ENCODE measurements at places on chromosomes 2 and 18.
A peak's percentile ranks its signal among the peaks of the same experiment; 100 is the strongest.

GRCh38 chr2:1854729-1855547 is 110.6 kb upstream of the PXDN start:
- peak; percentile 59 for DNase-seq

DNA sequence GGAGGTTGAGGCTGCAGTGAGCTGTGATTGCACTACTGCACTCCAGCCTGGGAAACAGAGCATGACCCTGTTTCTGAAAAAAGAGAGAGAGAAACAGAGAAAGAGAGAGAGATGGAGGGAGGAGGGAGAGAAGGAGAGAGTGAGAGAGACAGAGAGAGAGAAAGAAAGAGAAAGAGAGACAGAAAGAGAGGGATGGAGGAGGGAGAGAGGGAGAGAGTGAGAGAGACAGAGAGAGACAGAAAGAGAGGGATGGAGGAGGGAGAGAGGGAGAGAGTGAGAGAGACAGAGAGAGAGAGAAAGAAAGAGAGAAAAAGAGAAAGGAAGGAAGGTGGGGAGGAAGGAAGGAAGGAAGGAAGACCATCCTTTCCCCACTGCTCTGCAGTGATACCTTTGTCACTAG is 48.1 kb upstream of the ACKR3 start:
- no peak for DNase-seq

GRCh38 chr2:163778045-163778781 is 42.4 kb upstream of the FIGN start:
- DNase-seq, result no peak

- DNase-seq, result no peak
Measured at GRCh38 chr2:43612944-43613343, 17.1 kb upstream of the THADA start.

GRCh38 chr2:232363784-232364615 is 14.6 kb upstream of the ALPP start:
- DNase-seq, result no peak

DNA sequence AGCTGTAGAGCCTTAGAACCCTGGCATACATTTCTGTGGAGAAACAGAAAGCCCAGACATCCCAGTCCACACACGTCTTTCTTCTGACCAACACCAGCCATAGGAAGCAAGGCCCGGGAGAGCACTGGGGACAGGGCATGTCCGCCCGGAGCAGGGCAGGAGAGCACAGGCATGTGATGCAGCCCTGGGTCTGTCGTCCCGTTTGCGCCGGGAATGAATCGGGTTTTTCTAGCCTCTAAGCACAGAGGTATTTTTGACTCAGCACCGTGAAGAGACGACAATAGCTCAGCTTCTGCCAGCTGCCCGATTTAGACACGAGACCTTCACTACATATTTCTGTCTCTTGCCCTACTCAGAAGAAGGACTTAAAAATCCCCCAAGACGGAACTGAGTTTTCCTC is 7.3 kb upstream of the AMMECR1L start:
- DNase-seq, result no peak

GRCh38 chr2:41941831-41942230 is 106.0 kb upstream of the PKDCC start:
- no peak for DNase-seq

DNA sequence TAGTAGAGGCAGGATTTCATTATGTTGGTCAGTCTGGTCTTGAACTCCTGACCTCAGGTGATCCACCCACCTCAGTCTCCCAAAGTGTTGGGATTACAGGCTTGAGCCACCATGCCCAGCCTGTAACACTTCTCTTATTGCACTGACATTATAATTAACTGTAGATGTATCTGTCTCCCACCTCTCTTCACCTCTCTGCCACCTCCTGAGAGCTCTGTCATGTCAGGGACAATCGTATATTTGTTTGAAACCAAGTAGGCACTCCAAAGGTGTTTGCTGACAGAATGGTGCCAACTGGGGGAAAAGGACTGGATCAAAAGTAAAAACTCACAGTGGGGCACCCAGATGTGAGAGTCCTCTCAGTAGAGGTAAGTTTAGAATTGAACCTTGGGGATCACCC is 17.3 kb upstream of the ME2 start:
- DNase-seq, result no peak

GRCh38 chr18:47274961-47275360 is 23.5 kb upstream of the SKOR2 start:
- DNase-seq, result peak; percentile 52

- DNase-seq, result no peak
Measured at GRCh38 chr18:63832470-63832869, 55.0 kb upstream of the SERPINB2 start.

DNA sequence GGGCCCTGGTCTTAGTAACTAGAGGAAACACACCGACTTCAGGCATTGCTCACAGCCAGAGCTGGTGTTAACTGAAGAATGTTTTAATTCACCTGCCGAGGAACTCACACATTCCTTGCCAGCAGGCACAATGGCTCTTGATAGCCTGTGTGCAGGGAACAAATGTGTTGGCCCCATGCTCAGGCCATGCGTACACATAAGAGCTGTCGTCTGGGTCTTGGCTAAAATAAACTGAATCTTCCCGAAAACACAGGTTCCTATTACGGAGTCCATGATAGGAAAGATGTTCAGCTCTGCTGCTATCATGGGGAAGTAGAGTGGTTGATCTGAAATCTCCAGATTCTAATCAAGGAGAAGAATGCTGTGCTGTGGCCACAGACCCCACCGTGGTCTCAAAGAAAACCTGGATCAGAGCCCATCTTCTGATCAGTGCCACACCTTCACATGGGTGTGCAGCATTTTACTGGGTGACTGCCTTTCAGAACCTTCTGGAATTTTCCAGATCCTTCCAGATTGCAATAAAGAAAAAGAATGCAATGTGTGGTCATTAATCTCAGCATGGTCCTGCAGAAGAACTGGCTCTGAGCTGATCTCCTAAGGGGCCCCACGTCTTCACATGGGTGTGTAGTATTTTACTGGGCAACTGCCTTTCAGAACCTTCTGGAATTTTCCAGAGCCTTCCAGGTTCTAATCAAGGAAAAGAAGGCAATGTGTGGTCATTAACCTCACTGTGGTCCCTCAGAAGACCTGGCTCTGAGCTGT is 17.2 kb downstream of the MBP start:
- DNase-seq, result no peak

DNA sequence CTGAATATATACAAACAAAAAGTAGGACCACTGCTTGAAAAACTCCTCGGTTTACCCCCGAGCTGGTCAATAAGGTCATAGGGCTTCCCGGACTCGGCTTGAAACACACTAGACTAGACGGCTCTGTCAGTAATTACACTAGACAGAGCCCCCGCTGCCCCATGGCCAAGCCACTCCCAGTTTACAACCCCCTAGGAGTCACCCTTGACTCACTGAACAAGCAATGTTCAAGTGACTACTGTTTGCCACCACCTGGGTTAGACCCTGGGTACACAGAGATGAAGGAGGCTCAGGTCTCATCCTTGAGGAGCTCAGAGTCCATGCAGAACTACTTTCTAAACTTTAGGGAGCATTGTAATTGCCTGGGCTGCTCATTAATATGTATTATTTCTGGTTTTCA is 13.7 kb upstream of the PRELID3A start:
- DNase-seq, result no peak

DNA sequence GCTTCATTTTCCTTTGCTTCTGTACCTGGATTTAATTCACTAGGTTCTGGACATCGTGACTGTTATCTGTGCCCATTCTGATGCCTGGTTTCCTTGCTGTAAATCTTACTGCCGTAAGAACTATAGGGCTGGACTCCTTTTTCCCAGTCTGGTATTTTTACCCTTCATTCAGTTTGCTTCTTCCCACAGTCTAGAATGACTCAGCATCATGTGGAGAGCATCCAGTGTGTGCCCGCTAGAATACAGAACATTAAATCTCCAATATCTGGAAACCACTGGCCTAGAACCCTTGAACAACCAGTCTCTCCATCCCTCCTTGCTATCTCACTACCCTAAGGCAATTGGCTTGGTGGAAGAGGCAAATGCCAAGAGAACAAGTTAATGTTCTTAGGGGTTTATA is 1075.4 kb upstream of the ZEB2 start:
- DNase-seq, result no peak

DNA sequence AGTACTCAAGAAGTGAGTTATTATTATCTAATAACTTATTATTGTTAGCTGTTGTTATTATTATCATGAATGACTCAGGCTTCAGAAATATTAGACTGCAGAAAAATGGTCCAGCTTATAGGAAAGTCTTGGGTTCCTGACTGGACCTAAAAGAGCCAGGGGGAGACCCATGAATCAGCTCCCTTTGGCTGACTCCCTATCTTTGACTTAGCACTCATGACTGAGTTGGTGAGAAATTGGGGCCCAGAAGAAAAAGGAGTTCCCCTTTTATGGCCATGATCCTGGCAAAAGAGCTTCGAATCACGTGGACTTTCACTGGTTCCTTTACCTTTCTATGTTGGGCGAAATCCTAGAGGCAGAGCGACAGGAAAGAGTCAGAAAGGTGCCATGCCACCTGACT is 145.8 kb downstream of the MYO3B start:
- DNase-seq, result no peak

DNA sequence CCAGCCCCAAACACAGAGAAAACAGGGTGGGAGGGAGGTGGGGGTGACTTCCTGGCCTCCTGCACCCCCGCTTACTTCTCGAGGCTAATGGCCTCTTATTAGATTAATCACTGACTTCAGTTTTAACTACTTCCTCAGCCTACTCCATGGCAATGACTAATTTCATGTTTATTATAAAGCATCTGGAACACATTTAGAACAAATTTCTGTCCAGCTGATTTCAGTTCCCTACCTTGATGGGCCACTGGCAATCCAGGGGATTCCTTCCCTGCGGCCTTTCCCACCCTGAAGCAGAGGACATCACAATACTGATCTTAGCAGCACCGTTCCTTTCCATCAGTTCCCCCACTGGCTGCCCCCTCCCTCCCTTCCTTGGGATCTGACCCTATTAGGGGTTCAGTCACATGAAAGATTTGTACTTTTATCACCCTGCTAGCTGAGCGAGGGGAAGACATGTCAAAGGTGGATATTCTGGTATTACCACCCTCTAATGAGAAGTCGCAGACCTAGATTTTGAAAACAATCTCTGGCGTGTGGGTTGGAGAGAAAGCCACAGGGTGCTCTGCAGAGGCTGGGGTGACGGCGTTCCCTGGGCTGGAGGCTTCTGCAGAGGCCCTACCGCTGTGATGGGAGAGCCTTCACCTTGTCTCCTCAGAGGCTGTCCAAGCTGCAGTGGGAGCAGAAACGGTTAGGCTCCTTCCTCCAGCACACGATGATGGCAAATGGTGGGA is 67.6 kb downstream of the KIAA2012 start:
- DNase-seq, result no peak

GRCh38 chr2:198322275-198322674 is 517.9 kb downstream of the PLCL1 start:
- no peak for DNase-seq

DNA sequence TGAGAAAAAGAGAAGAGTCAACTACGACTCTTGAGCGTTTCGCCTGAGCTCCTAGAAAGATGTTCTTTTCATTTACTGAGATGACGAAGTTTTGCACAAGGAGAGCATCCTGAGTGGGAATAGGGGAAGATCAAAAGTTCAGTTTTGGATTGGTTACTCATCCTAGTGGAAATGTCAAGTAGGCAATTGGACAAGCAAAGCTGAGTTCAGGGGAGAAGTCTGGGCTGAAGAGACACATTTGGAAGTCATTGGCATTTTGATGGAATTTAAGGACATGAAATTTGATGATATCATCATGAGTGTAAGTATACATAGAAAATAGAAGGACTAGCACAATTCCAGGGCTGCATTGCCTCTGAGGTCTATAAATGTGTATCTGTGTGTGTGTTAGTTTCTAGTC is 416.6 kb downstream of the RAD51AP2 start:
- DNase-seq, result no peak

DNA sequence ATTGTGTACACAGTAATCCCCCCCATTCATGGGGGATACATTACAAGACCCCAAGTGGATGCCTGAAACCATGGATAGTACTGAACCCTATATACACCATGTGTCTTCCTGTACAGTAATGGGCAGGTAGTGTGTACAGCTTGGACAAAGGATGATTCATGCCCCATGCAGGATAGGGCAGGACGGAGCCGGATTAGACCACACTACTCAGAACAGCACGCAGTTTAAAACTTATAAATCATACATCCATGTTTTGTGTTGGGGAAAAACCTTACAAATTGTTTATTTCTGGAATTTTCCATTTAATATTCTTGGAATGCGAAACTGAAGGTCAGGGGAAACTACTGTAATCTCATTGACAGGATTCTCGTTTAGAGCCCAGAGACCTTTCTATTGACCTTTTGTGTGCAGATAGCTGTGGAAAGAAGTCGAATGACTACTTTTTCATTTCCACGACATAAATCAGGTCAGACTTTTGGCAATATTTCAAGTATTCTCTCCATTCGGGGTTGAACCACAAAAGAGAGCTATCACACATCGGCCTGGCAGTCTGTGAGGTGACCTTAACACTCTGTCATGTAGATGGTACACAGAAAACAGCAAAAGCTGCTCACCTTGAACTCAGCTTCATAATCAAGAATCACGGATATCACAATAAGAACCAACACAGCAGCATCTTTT is 9.9 kb upstream of the YPEL5 start:
- DNase-seq, result no peak

DNA sequence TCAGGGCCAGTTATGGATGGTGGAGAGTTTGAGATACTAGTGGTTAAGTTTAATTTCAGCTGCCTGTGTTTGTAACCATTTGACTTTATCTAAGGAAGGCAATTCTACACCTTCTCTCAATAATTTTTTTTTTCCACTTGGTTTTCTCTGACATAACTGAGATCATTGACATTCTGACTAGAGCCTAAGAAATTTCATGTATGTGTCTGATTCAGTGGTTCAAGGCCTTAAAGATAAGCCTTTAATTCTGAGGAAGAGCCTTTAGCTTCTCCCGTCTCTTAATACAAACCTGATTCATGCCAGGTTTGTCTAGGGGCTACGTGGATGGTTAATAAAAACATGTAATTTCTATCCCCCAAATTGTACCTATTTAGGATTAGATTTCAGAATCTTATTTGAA is 971.4 kb downstream of the DPP10 start:
- no peak for DNase-seq

GRCh38 chr2:207787017-207787416 is 17.3 kb upstream of the FZD5 start:
- no peak for DNase-seq

GRCh38 chr2:64581018-64581417 is 56.9 kb downstream of the AFTPH start:
- DNase-seq, result no peak

DNA sequence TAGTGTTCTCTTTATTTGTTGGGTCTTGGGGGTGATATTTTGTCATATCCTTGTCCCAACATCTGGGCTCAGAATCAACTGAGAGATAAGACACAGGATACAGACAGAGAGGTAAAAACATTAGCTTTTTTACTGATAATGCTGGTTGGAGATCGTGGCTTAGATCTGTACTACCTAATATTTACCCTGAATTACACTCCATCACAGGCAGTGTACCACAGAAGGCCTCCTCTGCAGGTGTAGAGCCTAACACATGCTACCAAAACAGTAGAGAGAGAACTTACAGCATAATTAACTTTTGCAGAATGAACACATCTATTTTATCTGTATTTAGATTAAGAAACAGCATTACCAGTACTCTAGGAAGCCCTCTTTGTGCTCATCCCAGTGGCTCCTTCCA is 6.8 kb downstream of the AGPS start:
- no peak for DNase-seq

- no peak for DNase-seq
Measured at GRCh38 chr2:127373362-127374083, 14.3 kb downstream of the MAP3K2 start.

GRCh38 chr2:144890828-144891227 is 370.9 kb upstream of the ZEB2 start:
- no peak for DNase-seq
